ENCODE measurements at places on chromosomes 2 and 18. TPM values are rescaled to one million over a fixed set of nuclear protein-coding genes. Genes with fewer than 3 reads are reported as not detected.

Gene IL37
- not detected for total RNA-seq

Gene NFE2L2
- total RNA-seq, result 98.4 TPM

Gene EPHA4
- total RNA-seq, result 16.8 TPM

Gene DPP4
- not detected for total RNA-seq

Gene RTTN
- 9.8 TPM for total RNA-seq

Gene MSH2
- total RNA-seq, result 27.0 TPM

Gene CDKL4
- 0.83 TPM for total RNA-seq

Gene OLA1
- total RNA-seq, result 77.9 TPM

Gene UGT1A1
- total RNA-seq, result not detected
